ENCODE measurements at places on chromosomes 2 and 18. TPM values are rescaled to one million over a fixed set of nuclear protein-coding genes. Genes with fewer than 3 reads are reported as not detected.

The SCYGR6 gene
- total RNA-seq: not detected

The REG3A gene
- not detected for total RNA-seq

The CCL20 gene
- 0.65 TPM for total RNA-seq

The NT5DC4 gene
- total RNA-seq: not detected

The TMEM37 gene
- total RNA-seq: 2.9 TPM

The HOXD3 gene
- total RNA-seq: not detected

The LRRC30 gene
- not detected for total RNA-seq

The SAG gene
- not detected for total RNA-seq
